ENCODE measurements at places on chromosomes 5 and 9.

GRCh38 chr9:107838766-107839165 lies 349.2 kb upstream of the KLF4 start:
- no peak overlapping the region for H3K27ac ChIP-seq
- H3K4me3 ChIP-seq = no peak overlapping the region
- no peak for DNase-seq

DNA sequence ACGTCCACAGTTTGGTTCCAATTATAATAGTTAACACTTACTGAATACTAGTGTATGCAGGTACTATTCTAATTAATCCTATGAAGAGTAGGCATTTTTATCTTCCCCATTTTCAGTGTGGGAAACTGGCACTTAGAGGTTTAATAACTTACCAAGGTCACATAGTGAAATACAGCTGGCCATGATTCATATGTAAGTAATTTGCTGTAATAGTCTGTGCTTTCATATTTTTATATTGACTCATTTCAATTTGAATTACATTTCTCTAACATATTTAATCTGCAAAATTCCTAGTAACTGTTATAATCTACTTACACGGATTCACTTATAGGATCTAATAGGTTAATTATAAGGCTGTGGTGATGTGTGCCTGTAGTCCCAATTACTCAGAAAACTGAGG lies 19.4 kb downstream of the CCNH start:
- H3K27ac ChIP-seq = no peak overlapping the region
- no peak for DNase-seq
- H3K4me3 ChIP-seq = no peak overlapping the region
- no peaks in the 10 kb centered on the region for H3K27me3 ChIP-seq

- no peak overlapping the region for H3K4me3 ChIP-seq
- no peaks in the 10 kb centered on the region for H3K36me3 ChIP-seq
- no peak overlapping the region for H3K27ac ChIP-seq
- peaks cover 5% of the 10 kb centered on the region for H3K4me1 ChIP-seq
These were observed 445.0 kb upstream of the TRPC7 start for GRCh38 chr5:136810261-136810801.

DNA sequence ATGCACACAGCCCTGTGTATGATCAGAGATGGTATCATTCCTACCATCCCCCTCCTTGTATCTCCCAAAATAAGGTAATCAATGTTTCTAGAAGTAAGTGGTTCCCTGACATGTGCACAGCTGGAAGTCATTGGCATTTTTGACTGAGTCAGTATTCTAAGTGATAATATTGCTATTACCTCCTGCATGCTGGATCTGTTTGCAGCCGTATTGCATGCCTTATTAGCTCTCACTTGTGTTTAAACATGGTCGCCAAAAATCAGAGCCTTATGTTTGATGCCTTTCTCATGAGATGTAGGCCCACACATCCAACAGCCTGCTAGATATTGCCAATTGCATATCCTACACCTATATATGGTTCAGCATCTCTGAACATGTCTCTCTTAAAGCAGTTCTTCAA lies 254.3 kb downstream of the CDH12 start:
- H3K4me3 ChIP-seq = no peak overlapping the region
- H3K4me1 ChIP-seq = no peaks in the 10 kb centered on the region
- no peak overlapping the region for H3K27ac ChIP-seq
- no peak for DNase-seq

- no peaks in the 10 kb centered on the region for H3K27me3 ChIP-seq
- no peak for DNase-seq
- no peaks in the 10 kb centered on the region for H3K36me3 ChIP-seq
- no peak within 1 kb of the TSS for H3K4me3 ChIP-seq
- H3K4me1 ChIP-seq = no peaks in the 10 kb centered on the region
These were observed at the start of gene SPINK7 for GRCh38 chr5:148312153-148312552. Gene SPINK7, plus strand, starts transcription at chr5:148312423. Its CDS starts 61 bp downstream, at chr5:148312484.

DNA sequence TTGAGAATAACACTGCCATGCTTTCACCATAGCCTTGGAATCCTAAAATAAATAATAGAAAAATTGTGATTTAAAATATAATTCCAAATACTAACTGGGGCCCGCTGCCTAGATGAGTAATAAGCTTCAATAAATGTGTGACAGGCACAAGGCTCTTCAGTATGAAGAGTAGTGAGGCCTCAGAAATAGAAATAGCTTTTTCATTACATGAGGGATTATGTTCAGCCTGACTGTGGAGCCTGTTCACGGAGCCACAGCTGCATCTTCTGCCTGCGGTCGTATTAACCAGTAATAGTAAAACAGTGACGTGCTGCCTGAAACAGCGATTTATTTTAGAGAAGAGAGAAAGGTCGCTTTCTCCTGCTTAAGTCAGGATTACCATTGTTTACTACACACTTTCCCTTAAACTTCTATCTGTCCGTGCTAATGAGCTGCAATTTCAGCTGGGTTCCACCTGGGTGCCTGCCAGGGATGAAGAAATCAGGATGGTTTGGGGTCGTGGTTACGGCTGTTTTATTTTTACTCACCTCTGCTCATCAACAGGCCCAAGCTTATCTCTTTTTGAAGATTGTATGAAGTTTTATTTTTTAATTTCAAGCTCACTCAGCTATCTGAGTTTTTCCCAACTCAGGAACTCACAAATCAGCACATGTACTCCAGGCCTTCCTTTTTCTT lies 284.9 kb upstream of the WWC1 start:
- no peak overlapping the region for H3K4me3 ChIP-seq
- H3K4me1 ChIP-seq = no peaks in the 10 kb centered on the region
- no peaks in the 10 kb centered on the region for H3K36me3 ChIP-seq
- no peak for DNase-seq
- H3K27me3 ChIP-seq = no peaks in the 10 kb centered on the region
- H3K27ac ChIP-seq = no peak overlapping the region

DNA sequence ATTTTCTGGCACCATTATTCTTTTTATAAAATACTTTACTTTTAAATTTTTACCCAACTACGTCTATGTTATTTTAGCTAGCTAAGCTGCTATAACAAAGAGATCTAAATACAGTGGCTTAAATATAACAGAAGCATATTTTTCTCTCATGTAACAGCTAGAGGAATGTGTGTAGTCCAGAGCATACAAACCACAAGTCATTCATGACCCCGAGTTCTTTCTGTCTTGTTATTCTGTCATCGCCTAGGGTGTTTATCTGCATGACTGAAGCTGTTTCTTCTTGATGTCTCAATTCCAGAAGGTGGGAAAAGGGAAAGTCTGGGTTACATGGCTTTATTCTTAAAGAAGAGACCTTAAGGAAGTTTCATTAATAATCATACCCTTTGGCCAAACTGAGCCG lies 136.9 kb upstream of the RFX3 start:
- DNase-seq = no peak
- no peak overlapping the region for H3K27ac ChIP-seq
- H3K27me3 ChIP-seq = no peaks in the 10 kb centered on the region
- no peaks in the 10 kb centered on the region for H3K36me3 ChIP-seq
- H3K4me3 ChIP-seq = no peak overlapping the region

GRCh38 chr9:14326264-14326826 lies 12.4 kb upstream of the NFIB start:
- no peak overlapping the region for H3K4me3 ChIP-seq
- no peaks in the 10 kb centered on the region for H3K36me3 ChIP-seq
- H3K27me3 ChIP-seq = no peaks in the 10 kb centered on the region
- no peak overlapping the region for H3K27ac ChIP-seq
- no peak for DNase-seq

DNA sequence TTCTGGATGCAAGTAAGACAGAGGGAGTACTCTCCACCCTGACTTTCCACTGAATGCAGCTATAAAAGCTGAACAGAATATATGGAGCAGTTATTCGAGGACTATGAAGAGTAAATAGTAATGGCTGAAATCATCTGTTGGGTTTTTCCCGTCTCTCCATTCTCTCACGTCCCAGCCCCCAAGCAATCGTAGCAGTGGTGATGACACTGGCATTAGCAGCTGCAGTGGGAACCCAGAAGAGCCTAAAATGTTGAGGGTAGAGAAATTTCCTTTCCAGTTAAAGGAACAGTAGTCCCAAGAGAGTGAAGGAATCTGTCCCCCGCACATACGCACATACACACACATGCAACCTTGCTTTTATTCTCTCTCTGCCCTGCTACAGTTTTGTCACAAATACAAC lies 33.2 kb downstream of the MED27 start:
- DNase-seq = no peak
- no peak overlapping the region for H3K4me3 ChIP-seq
- H3K27ac ChIP-seq = no peak overlapping the region

- no peak overlapping the region for H3K4me3 ChIP-seq
- H3K4me1 ChIP-seq = no peaks in the 10 kb centered on the region
- no peaks in the 10 kb centered on the region for H3K27me3 ChIP-seq
- H3K27ac ChIP-seq = no peak overlapping the region
These were observed 276.3 kb downstream of the SAXO1 start for GRCh38 chr9:18756712-18757125.

DNA sequence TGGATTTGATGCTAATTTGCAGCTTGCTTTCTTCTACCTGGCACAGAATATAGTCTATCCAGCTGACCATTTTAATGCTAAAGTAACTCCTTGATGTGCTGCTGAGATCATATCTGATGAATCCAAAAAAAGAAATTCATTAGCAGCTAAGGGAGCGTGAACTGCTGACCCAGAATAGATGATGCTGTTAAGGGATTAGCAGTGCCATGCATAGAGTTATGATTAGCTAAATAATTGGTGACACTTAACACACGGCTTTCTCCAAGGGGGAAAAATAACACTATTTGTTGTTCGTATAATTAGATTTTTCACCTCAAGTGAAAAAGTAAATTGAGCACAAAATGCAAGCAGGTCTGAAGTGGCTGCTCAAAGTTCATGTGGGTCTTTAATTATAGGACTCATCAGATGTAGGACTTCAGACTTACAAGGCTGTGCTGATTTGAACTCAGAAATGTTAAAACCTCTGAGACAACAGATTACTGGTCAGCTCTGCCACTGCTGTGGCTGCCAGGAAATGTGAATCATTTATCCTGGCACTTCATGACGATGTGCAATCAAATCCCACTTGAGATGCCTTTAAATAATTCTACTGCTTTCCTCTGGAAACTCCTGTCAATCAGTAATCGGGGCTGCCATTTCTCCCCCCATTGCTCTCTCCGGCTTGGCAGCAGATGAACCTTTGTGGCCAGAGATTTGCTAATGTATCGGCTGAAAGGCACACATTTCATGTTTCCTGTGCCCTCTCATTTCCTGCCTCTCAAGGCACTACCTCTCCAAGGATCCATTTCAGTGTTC lies 291.6 kb upstream of the C9orf72 start:
- H3K36me3 ChIP-seq = no peaks in the 10 kb centered on the region
- no peak overlapping the region for H3K27ac ChIP-seq
- H3K4me3 ChIP-seq = no peak overlapping the region

GRCh38 chr5:150189728-150190502 lies at the start of gene SLC6A7:
Gene SLC6A7, plus strand, starts transcription at chr5:150190062. Its CDS starts 266 bp downstream, at chr5:150190328.
- H3K4me1 ChIP-seq = peaks cover 9% of the 10 kb centered on the region
- no peak for DNase-seq
- no peak within 1 kb of the TSS for H3K27ac ChIP-seq
- H3K4me3 ChIP-seq = peak within 1 kb of the TSS; percentile 29
- no peaks in the 10 kb centered on the region for H3K27me3 ChIP-seq
- H3K36me3 ChIP-seq = no peaks in the 10 kb centered on the region

- no peaks in the 10 kb centered on the region for H3K36me3 ChIP-seq
- no peaks in the 10 kb centered on the region for H3K4me1 ChIP-seq
- no peak for DNase-seq
- H3K27me3 ChIP-seq = no peaks in the 10 kb centered on the region
- no peak overlapping the region for H3K27ac ChIP-seq
These were observed 16.6 kb downstream of the ZNF474 start for GRCh38 chr5:122145906-122146305.

DNA sequence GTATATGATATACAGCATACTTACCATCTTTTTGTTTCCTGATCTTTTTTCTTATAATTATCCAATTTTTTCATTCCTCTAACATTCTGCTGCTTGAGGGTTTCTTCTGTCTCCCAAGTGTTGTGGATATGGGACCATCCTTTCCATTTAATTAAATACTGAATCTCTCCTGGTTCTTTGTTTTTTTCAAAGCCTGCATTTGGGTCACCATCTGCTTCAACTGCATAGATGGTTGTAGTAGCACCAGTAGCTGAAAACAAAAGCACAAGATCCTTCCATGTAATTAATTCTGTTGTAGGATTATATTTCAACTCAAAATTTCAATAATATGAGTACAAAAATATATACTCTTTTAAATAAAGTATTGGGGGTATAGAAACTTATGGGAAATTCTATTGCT lies 29.4 kb downstream of the CHD1 start:
- H3K36me3 ChIP-seq = peaks cover 72% of the 10 kb centered on the region
- H3K27ac ChIP-seq = no peak overlapping the region
- no peaks in the 10 kb centered on the region for H3K27me3 ChIP-seq
- no peak overlapping the region for H3K4me3 ChIP-seq
- H3K4me1 ChIP-seq = no peaks in the 10 kb centered on the region
- DNase-seq = no peak

DNA sequence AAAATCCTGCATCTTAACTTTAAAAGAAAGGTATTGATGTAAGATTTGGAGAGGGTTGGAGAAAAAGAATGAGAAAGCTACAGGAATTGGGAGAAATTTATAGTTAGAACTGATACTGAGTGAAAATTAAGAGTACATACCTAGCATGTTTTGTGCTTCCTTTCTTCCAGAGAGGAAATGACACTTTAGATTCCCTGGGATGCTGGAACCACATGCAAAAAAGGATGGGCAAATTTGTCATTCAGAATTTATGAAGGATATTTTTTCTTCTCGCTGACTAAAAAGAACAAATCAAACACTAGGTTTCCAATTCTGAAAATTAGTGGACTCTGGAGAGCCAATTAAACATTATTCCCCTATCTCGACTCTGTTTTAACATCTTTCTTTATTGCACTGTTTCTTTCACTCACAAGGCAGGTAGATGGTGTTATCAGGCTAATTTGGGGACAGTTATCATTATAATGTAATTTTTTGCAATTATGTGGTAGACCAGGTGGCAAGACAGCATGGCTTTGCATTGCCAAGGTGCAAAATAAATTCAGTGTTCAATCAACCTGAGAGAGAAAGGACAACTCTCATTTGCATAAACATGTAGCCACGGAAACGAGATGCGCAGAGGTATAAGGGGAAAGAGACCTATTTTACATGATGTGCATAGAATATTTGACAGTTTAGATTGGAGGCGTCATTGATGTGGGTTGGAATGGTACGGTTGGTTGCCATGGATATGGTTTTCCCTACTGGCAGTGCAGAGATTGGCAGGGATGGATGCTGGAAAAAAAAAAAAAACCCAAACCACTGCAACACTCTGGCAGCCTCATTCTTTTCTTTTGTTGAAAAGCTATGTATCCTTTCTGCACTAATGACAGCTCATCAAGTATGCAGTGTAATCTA lies 320.4 kb upstream of the CCNH start:
- H3K4me1 ChIP-seq = no peaks in the 10 kb centered on the region
- DNase-seq = no peak
- H3K27ac ChIP-seq = no peak overlapping the region
- no peak overlapping the region for H3K4me3 ChIP-seq
- H3K36me3 ChIP-seq = no peaks in the 10 kb centered on the region
- no peaks in the 10 kb centered on the region for H3K27me3 ChIP-seq

- no peak overlapping the region for H3K4me3 ChIP-seq
- H3K36me3 ChIP-seq = no peaks in the 10 kb centered on the region
- DNase-seq = no peak
- H3K4me1 ChIP-seq = no peaks in the 10 kb centered on the region
- H3K27ac ChIP-seq = no peak overlapping the region
These were observed 831.7 kb downstream of the SEMA5A start for GRCh38 chr5:8714198-8714597.
